ENCODE measurements at places on chromosomes 4 and X. TPM values are rescaled to one million over a fixed set of nuclear protein-coding genes. Genes with fewer than 3 reads are reported as not detected.

The GPR119 gene
- not detected for polyA plus RNA-seq

DNA sequence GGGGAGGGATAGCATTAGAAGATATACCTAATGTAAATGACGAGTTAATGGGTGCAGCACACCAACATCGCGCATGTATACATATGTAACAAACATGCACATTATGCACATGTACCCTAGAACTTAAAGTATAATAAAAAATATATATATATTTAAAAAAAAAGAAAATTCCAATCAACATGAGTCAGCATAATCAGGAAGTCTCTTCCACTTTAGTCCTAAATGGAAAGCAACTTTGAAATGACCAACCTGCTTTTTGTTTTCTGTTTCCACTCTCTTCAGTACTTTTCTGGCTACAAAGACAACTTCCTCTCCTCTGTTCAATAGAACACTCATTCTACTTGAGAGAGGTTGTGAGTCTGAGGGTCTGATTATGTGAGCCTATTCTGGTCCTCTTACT is 13.5 kb upstream of the MAGEA8 start:
- no peak overlapping the region for H3K27ac ChIP-seq
- no peaks in the 10 kb centered on the region for H3K36me3 ChIP-seq
- H3K4me1 ChIP-seq = no peaks in the 10 kb centered on the region
- no peaks in the 10 kb centered on the region for H3K27me3 ChIP-seq

The NDUFC1 gene
- 168 TPM for polyA plus RNA-seq

GRCh38 chrX:43973249-43974099 is at the start of gene NDP:
TSS of gene NDP (minus strand) at chrX:43973390. CDS start at chrX:43958645, 14,745 bp downstream.
- H3K4me3 ChIP-seq = peak within 1 kb of the TSS; percentile 26
- H3K27ac ChIP-seq = no peak within 1 kb of the TSS
- no peaks in the 10 kb centered on the region for H3K27me3 ChIP-seq
- H3K4me1 ChIP-seq = no peaks in the 10 kb centered on the region
- no peaks in the 10 kb centered on the region for H3K36me3 ChIP-seq

DNA sequence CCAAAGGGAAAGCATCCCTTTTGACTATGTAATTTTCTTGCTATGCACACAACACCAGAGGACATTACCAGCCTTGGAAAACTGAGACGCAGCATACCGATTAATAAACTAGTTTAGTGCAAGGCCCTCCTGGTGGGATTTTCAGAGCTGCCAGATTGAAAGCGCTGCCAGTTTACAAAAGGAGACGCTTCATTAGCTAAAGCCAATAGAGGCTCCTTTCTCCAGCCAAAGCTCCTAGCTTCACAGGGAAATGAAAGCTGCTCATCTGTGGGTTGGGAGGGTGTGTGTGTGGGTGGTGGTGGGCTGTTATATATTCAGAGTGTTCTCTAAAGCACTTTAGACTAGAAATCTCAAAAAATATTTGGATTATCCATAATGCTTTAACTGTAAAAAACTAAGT is 32.4 kb downstream of the SPANXN4 start:
- no peaks in the 10 kb centered on the region for H3K27me3 ChIP-seq
- no peak overlapping the region for H3K4me3 ChIP-seq
- H3K27ac ChIP-seq = no peak overlapping the region
- no peaks in the 10 kb centered on the region for H3K4me1 ChIP-seq
- no peak for DNase-seq

Data from heart left ventricle (tissue), 16 donors.